ENCODE measurements at places on chromosomes 1 and 21.

DNA sequence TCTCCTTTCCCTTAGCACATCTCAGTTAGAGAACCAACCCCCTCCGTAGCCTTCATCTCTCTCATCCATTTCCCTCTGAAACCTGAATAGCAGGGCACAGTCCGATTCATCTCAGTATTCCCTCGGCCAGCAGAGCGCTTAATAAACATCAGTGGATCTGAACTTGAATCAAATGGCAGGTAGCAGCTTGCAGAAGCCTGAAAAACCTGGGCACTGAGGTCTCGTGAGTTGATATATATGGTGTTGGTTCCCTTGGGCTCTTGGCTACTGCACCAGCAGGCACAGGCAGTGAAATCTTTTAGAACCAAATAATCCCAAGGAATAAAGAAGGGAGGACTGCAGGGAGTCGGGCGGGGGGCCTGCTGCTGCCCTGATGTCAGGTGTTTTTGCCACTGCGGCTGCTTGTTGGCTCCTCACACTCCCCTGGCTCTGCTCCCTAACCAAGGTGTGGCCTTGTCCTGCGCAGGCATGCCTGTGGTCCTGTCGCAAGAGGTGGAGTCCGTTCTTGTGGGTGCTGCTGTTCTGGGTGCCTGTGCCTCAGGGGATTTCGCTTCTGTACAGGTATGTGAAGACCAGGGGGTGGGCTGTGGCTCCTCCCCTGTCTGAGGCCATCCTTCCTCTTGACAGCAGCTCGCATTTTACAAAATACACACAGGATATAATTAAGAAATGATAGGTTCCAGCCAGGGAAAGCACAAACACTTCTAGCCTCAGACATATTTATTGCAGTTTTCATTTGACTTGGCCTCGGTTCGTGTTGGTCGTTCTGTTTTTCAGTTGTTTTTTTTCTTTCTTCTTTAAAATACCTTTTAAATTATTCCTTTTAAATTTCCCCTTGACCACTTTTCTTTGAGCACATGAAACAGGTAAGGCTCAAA lies 140.9 kb upstream of the HOOK1 start:
- DNase-seq, result no peak

DNA sequence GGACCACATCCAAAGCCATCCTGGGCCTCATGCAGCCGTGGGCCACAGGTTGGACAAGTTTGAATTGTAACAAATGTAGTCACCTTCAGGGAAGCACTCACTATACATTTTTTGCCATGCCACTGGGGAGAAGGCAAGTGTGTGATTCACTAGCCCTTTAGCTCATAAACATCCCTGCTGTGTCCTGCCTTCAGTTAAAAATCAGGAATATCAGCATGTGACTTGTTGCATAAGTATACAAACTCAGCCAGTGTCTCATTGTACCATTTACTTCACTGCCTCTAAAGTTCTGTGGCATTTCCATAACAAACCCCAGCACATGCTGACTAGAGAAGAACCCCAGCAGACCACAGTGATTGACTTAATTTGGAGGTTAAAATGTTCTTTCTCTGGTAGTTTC lies 142.0 kb upstream of the C1orf105 start:
- DNase-seq, result no peak

- no peak for DNase-seq
These were observed 75.2 kb upstream of the NEK2 start for GRCh38 chr1:211750599-211750998.

GRCh38 chr21:35573472-35574374 lies 486.6 kb downstream of the SETD4 start:
- DNase-seq, result no peak

DNA sequence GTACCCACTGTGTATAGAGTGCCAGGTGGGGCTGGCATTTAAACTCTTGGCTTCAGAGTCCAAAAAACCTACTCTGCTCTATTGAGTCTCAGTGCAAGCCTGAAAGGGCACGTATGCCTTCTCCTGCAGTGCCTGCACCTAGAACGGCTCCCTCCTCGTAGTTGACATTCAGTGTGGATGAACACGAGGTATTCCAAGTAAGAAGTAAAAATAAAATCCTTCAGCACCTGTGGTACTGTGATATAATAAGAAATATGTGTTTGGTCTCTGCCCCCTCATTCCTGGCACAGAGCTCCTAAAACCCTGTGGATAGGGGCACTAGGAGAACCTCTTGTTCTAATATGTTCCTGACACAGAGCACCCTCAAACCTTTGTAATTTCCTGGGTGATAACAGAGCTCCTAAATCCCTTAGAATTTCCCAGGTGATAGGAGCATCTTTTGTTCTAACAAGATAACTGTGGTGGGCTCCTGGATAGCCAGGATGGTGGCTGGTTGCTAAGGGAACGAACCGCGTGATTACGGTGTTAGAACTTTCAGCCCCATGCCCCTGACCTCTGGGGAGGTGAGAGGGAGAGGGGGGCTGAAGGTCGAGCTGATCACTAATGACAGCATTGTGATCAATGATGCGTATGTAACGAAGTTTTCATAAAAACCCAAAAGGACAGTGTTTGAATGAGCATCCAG lies 16.8 kb downstream of the UCK2 start:
- no peak for DNase-seq

- no peak for DNase-seq
These were observed 23.4 kb downstream of the CELF3 start for GRCh38 chr1:151693057-151693651.

GRCh38 chr1:240608707-240609106 lies 3.2 kb downstream of the GREM2 start:
- no peak for DNase-seq

GRCh38 chr1:160935527-160936258 lies 18.9 kb downstream of the ITLN2 start:
- no peak for DNase-seq

GRCh38 chr21:31111093-31111492 lies 72.8 kb upstream of the KRTAP19-8 start:
- DNase-seq, result no peak

- peak; percentile 41 for DNase-seq
These were observed at the start of gene ANKRD35 for GRCh38 chr1:145885738-145886287. Gene ANKRD35, minus strand, starts transcription at chr1:145885866. Its CDS starts 108 bp downstream, at chr1:145885758.

- DNase-seq, result no peak
These were observed 1.3 kb upstream of the UBE4B start for GRCh38 chr1:10031461-10031860.

- no peak for DNase-seq
These were observed 13.8 kb upstream of the SPRR5 start for GRCh38 chr1:152933196-152933595.

DNA sequence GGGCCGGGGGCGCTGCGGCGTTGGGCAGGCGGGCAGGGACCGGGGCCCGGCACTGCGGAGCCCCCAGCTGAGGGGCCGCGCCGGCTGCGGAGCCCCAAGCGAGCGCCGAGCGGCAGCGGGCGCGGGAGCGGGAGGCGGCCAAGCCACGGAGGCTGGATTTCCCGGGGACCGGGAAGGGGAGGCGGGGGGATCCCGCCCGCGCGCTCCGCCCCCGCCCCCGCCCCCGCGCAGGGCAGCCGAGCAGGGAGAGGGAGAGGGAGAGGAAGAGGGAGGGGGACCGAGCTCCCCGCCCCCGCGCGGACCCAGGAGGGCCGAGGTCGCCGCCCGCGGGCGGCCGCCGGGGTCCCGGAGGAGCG lies at the start of gene DLGAP3:
DLGAP3 (minus strand) TSS at position 154 of the 356 bp plus-strand sequence. CDS start 24,267 bp downstream, outside the sequence.
- no peak for DNase-seq

GRCh38 chr1:19979494-19979977 lies at the start of gene PLA2G2A:
Gene PLA2G2A, minus strand, starts transcription at chr1:19979618. Its CDS starts 845 bp downstream, at chr1:19978773.
- no peak for DNase-seq

- DNase-seq, result no peak
These were observed 9.0 kb downstream of the UMODL1 start for GRCh38 chr21:42079939-42080787.

- DNase-seq, result no peak
These were observed 95.3 kb downstream of the BACH1 start for GRCh38 chr21:29394051-29394450.

Measured in substantia nigra (tissue), 51 donors.